ENCODE measurements at places on chromosomes 5 and 9. TPM values are rescaled to one million over a fixed set of nuclear protein-coding genes. Genes with fewer than 3 reads are reported as not detected.

The SLC36A2 gene
- total RNA-seq: not detected

The PCDHA13 gene
- 6.6 TPM for total RNA-seq

The CLIC3 gene
- total RNA-seq: not detected

The LEAP2 gene
- 3.7 TPM for total RNA-seq

The NEUROG1 gene
- total RNA-seq: not detected

The CNTRL gene
- 15.9 TPM for total RNA-seq

GRCh38 chr5:123496892-123497291, 15.1 kb upstream of the CSNK1G3 start:
- peak; percentile 69 for ATAC-seq

DNA sequence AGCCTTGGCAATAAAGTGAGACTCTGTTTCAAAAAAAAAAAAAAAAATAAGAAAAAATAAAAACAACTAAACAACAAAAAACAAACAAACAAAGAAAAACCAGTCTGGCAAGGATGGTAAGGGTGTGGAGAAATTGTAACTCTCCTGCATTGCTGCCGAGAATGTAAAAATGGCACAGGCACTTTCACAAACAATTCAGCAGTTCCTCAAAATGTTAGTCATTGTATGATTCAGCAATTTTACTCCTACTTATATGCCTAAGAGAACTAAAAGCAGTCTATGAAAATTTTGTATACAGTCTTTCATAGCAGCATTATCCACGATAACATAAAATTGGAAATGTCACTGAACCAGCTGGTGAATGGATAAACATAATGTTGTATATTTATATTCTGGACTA, 280.4 kb downstream of the CDH9 start:
- ATAC-seq: no peak

DNA sequence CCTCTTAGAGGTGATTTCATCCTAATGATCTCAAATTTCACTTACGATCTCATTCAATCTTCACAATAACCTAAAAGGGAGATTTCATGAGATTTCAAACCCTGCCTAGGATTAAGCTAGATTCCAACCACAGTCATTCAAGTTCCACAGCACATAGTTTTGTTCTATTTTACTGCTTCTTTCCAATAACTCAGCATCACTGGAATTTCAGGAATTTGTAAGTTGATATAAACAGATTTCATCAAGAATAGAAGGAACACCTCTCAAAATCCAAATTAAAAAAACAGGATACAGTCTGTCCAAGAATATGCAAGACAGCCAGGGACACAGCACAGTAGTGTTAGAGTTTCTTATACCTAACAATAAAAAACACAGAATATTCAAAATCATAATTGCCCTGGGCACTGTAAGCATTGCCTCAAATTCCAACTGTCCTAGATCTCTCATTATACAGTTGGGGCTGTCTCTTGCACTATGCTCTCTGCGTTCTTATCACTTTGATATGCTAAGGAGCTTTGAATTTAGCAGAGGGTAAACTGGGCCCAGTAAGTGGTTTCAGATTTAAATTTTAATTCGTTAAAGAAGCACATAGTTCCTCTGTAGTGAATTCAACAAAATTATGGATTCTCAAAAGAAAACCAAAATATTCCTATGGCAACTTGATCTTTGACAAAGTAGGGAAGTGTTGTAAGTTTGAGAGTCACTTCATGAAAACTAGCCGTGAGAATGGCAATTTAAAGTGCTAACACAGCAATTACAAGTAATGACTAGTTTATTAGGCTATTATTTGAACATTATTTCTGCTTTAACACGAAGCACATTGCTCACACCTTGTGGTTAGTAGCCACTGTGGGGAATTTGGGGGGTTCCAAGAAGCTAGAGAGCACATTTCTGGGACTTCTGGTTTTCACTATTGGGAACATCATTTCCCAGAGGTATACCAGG, 478.6 kb upstream of the C9orf72 start:
- peak; percentile 87 for ATAC-seq

- no peak for ATAC-seq
Observed at GRCh38 chr5:160315968-160316367, 3.6 kb upstream of the CCNJL start.

GRCh38 chr9:117121316-117121715, 293.5 kb downstream of the ASTN2 start:
- ATAC-seq: no peak

GRCh38 chr5:179149278-179149677, 89.1 kb downstream of the ZNF354C start:
- ATAC-seq: no peak

DNA sequence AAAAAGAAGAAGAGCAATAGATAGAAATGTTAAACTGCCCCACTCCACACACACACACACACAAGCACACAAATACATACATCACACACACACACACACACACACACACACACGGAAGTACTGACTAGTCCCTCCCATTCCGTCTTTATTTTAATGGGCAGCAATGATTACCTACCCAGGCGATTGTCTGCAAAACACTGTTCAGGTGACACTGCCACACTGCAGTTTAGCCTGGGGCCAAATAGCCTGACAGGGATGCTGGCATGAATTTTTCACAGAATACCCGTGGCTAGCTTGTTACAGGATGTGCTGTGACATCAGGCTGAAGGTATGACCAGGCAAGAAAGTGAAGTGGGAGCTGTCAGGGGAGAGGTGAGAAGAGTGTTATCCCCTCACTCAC, 86.9 kb downstream of the FRMD3 start:
- no peak for ATAC-seq

GRCh38 chr9:100294341-100294740, 58.4 kb downstream of the TEX10 start:
- ATAC-seq: no peak

DNA sequence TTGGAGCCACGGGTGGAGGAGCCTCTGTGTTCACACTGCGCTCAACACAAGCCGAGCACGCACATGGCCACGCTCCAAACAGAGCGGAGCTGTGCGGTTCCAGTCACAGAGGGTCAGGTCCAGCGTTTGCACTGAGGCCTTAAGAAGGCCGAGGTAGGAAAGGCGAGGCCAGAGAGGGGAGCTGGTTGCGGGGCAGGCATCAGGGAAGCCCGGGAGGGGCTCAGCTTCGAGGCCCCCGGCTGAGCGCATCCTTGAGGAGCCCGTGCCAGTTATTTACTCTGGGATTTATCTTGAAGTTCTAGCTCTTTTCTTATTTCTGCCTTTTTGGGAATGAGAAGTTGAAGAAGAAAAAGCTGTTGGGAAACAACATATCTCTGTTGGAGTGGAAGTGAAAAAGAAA, 140.8 kb downstream of the IRX1 start:
- ATAC-seq: no peak

DNA sequence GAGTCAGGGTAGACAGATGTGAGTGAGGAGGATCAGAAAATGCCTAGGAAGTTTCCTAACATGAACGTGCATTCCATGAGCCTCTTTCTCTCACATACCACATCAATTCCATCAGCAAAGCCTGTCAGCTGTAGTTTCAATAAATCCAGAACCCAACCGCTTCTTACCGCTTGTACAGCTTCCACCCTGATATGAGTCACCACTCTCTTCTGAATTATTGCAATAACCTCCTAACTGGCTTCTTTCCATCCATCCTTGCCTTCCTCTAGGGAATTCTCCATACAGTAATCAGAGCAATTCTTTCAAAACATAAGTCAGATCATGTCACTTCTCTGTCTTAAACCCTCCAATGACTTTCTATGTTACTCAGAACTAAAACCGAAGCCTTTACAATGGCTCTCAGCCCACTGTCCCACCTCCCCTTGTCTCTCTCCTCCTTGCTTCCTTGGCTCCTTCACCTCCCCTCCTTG, 8.1 kb upstream of the RAD23B start:
- peak; percentile 98 for ATAC-seq

DNA sequence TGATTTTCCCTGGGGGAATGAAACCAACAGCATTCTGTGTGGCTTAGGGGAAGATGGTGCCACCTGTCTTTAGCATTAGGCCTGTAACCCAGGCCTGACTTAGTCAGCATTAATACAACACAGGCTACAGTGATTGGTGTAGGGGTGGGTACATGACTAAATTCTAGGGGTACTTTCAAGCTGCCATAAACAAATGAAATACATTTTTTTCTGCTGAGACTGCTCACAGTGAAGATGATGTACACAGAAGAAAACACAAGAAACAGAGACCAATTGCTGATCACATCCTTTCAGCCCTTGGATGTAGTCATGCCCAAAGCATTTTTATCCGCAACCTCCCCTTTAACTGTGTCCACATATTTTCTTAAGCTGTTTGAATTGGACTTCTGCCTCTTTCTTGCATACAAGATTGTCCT, 527.2 kb downstream of the KCTD16 start:
- peak; percentile 78 for ATAC-seq

DNA sequence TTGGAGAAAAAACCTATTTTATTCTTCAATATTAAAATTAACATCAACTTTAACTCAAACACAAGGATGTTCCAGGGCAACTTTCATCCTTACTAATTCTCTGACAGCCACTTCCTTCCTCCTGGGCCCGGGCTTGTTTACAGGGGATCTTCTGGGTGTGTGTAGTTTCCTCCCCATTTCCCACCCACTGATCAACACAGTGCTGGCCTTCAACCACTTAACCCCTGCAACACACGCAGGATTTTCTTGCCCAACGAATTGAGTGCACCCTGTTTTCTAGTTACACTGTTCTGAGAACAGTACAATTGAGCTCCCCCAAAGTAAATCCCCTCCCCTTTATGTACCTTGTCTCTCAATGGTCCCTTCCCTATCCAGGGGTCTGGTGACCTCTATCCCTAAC, 83.1 kb upstream of the RANBP3L start:
- no peak for ATAC-seq

Measured in motor neuron (in vitro differentiated cells).